MCF 10A (cell line): ENCODE measurements at places on chromosomes 1 and 21. TPM values are rescaled to one million over a fixed set of nuclear protein-coding genes. Genes with fewer than 3 reads are reported as not detected.

GRCh38 chr1:15455522-15455921 lies 1.0 kb upstream of the CELA2A start:
- no peak overlapping the region for H3K27ac ChIP-seq
- peak; percentile 84 for DNase-seq
- no peaks in the 10 kb centered on the region for H3K36me3 ChIP-seq

GRCh38 chr1:169161496-169162194 lies 55.2 kb downstream of the ATP1B1 start:
- H3K4me3 ChIP-seq, result no peak overlapping the region
- no peaks in the 10 kb centered on the region for H3K4me1 ChIP-seq
- peak; percentile 45 for DNase-seq
- no peak overlapping the region for H3K27ac ChIP-seq

DNA sequence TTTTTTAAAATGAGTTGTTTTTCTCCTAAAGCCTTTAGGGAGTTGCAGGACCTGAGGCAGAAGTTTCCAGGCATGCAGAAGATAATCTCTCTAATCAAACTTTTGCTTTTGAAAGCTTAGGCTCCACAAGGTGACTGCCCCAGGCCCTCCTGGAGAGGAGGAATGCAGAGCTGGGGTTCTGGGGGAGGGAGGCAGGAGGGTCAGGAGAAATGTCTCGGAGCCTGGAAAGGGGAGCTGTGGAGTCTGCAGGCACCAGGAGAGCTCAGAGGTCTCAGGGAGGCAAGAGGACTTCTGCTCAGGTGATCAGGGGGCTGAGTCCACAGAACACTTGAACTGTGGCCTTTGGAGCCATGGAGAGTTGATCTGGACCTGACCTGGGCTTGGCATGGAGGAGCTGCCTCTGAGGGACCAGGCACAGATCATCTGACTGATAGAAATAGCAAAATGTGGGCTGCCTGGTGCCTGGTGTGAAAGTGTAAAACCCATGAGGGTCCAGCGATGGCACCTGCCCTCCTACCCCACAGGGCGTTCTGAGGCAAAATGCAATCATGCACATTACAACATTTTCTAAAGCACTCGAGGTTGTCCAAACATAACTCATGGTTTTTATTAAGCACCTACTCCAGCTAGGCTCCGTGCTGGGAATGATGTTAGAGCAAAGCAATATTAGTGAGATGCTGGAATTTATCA lies 10.0 kb upstream of the ABCG1 start:
- no peak overlapping the region for H3K4me3 ChIP-seq
- no peaks in the 10 kb centered on the region for H3K36me3 ChIP-seq
- no peak overlapping the region for H3K27ac ChIP-seq
- H3K4me1 ChIP-seq, result no peaks in the 10 kb centered on the region
- H3K27me3 ChIP-seq, result no peaks in the 10 kb centered on the region
- DNase-seq, result no peak

DNA sequence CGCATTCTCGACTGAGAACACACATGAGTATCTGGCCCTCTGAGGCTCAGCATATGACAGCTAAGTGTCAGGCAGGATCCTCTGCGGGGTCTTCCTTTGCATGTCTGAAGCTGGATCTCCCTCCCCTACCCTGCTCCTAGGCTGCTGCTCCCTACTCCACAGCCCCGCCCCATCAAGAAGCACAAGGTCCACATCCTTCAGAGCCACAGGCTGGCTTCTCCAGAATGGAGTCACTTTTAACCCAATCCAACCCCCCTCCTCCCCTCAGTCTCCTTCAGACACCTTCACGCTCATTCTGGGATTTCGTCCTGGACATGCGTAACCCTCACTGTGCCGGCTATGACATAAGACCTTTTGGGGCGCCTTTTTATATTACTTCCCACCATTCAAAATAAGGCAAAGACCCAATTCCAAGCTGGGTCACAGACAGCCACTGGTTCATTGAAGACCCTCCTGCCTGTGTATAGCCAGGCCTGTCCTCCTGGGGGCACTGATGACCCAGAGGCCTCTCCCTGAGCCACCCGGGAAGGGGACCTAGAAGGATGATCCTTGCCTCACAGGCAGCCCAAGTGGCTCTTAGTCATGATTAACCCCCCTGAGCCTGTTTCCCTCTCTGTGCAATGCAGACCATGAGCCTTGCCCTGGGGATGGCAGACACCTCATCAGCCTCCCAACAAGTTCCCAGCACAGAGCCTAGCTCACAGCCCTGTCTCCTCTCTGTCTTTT lies 4.7 kb downstream of the ADGRB2 start:
- no peak overlapping the region for H3K27ac ChIP-seq
- no peak overlapping the region for H3K4me3 ChIP-seq
- H3K27me3 ChIP-seq, result no peaks in the 10 kb centered on the region
- no peaks in the 10 kb centered on the region for H3K36me3 ChIP-seq
- peaks cover 30% of the 10 kb centered on the region for H3K4me1 ChIP-seq

- H3K36me3 ChIP-seq, result no peaks in the 10 kb centered on the region
- peaks cover 5% of the 10 kb centered on the region for H3K4me1 ChIP-seq
- H3K27me3 ChIP-seq, result no peaks in the 10 kb centered on the region
- DNase-seq, result no peak
- H3K4me3 ChIP-seq, result no peak overlapping the region
Measured at GRCh38 chr1:178599745-178600144, 86.8 kb downstream of the TEX35 start.

DNA sequence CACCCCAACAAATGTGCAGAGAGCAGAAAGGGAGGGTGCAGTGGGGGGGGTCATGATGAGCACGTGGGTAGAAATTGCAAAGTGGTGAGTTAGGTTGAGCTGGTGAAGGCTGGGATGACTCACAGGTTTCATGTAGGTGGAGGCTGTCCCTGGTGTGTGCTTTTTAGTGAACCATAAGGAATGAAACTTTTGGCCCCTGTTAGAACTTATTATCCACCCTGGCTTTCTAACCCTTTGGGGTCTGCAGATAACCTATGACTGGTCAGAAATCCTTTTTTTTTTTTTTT lies 46.9 kb downstream of the DOP1B start:
- peak overlapping the region; percentile 41 for H3K27ac ChIP-seq
- peak; percentile 85 for DNase-seq
- no peak overlapping the region for H3K4me3 ChIP-seq
- peaks cover 19% of the 10 kb centered on the region for H3K4me1 ChIP-seq

- H3K4me1 ChIP-seq, result peaks cover 28% of the 10 kb centered on the region
- no peaks in the 10 kb centered on the region for H3K36me3 ChIP-seq
- peak overlapping the region; percentile 83 for H3K4me3 ChIP-seq
- H3K27me3 ChIP-seq, result no peaks in the 10 kb centered on the region
- H3K27ac ChIP-seq, result peak overlapping the region; percentile 96
Measured at GRCh38 chr1:54407154-54407403, 885 bp upstream of the SSBP3 start.

- DNase-seq, result no peak
- H3K36me3 ChIP-seq, result peaks cover 15% of the 10 kb centered on the region
- H3K27ac ChIP-seq, result no peak overlapping the region
- H3K4me3 ChIP-seq, result no peak overlapping the region
- peaks cover 6% of the 10 kb centered on the region for H3K4me1 ChIP-seq
Measured at GRCh38 chr1:65409314-65409713, 11.2 kb upstream of the LEPR start.

GRCh38 chr21:14581902-14582457 lies 35.9 kb upstream of the SAMSN1 start:
- no peaks in the 10 kb centered on the region for H3K4me1 ChIP-seq
- no peak overlapping the region for H3K27ac ChIP-seq
- no peak overlapping the region for H3K4me3 ChIP-seq
- H3K36me3 ChIP-seq, result peaks cover 7% of the 10 kb centered on the region
- no peak for DNase-seq

GRCh38 chr1:31027693-31028526 lies 37.6 kb downstream of the PUM1 start:
- H3K4me3 ChIP-seq, result no peak overlapping the region
- H3K4me1 ChIP-seq, result peaks cover 28% of the 10 kb centered on the region
- H3K27ac ChIP-seq, result no peak overlapping the region
- H3K36me3 ChIP-seq, result peaks cover 76% of the 10 kb centered on the region
- no peak for DNase-seq

DNA sequence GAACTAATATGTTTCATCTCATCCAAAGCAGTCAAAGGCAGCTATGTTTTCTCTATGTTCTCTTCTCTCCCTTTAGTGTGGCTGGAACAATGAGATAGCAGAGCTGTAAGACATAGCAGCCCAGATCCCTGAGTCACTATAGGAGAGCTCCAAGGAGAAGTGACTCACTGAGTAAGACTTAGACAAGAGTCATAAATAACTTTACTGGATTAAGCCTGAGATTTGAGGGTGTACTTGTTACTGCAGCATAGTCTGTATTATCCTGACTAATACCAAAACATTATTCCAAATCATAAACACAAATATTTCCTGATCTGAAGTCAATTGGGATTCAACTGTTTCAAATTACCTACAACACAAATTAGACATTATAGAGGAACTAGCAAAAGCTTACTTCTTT lies 3.9 kb downstream of the KRTAP19-8 start:
- H3K27me3 ChIP-seq, result peaks cover 24% of the 10 kb centered on the region
- H3K4me1 ChIP-seq, result no peaks in the 10 kb centered on the region
- no peak for DNase-seq
- no peaks in the 10 kb centered on the region for H3K36me3 ChIP-seq

GRCh38 chr1:1020415-1021009 lies 592 bp downstream of the AGRN start:
- peaks cover 4% of the 10 kb centered on the region for H3K36me3 ChIP-seq
- H3K4me3 ChIP-seq, result peak overlapping the region; percentile 72
- peaks cover 11% of the 10 kb centered on the region for H3K4me1 ChIP-seq
- no peaks in the 10 kb centered on the region for H3K27me3 ChIP-seq
- no peak overlapping the region for H3K27ac ChIP-seq

DNA sequence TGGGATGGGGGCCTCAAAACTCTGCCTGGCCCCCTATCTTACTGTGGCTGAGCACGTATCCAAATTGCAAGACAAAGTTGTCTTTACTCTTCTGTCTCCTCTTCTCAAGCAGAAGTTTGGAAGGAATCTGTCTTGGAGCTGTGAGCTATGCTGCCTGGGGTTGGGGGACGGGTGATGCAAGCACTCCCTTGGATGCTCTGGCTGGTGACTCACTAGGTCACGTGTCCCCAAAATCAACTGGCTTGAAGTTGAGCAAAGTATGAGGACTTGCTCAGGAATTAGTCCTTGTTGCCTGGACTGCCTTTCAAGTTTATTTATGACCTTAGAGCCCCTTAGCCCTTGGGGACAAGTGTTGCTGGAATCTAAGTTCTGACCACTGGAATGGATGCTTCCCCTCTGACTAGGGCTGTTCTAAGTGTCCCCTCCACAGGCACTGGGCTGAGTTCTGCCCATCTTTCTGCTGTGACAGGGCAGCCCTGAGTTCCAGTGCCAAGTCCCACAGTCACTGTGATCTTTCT lies 269.5 kb downstream of the HHAT start:
- peak; percentile 97 for DNase-seq
- peak overlapping the region; percentile 98 for H3K27ac ChIP-seq
- H3K36me3 ChIP-seq, result peaks cover 5% of the 10 kb centered on the region
- H3K27me3 ChIP-seq, result no peaks in the 10 kb centered on the region
- H3K4me3 ChIP-seq, result no peak overlapping the region
- H3K4me1 ChIP-seq, result peaks cover 19% of the 10 kb centered on the region

GRCh38 chr1:230426246-230427093 lies at the start of gene PGBD5:
Gene PGBD5, minus strand, starts transcription at chr1:230426332. Its CDS starts 404 bp downstream, at chr1:230425928.
- H3K36me3 ChIP-seq, result no peaks in the 10 kb centered on the region
- peak within 1 kb of the TSS; percentile 63 for H3K4me3 ChIP-seq
- H3K27me3 ChIP-seq, result peaks cover 52% of the 10 kb centered on the region
- peak; percentile 88 for DNase-seq
- H3K4me1 ChIP-seq, result peaks cover 17% of the 10 kb centered on the region

Gene ZMYND12
- 0.21 TPM in 1 of 2 replicates, not detected in the other for total RNA-seq

Gene STRIP1
- 35.6 and 40.6 TPM in 2 replicates for total RNA-seq

Gene CFAP107
- total RNA-seq, result not detected in 2 replicates

Gene LEFTY2
- total RNA-seq, result not detected in 2 replicates
